ENCODE measurements at places on chromosomes 1 and 21.

GRCh38 chr21:26061437-26061836 lies 109.1 kb downstream of the APP start:
- DNase-seq: no peak

DNA sequence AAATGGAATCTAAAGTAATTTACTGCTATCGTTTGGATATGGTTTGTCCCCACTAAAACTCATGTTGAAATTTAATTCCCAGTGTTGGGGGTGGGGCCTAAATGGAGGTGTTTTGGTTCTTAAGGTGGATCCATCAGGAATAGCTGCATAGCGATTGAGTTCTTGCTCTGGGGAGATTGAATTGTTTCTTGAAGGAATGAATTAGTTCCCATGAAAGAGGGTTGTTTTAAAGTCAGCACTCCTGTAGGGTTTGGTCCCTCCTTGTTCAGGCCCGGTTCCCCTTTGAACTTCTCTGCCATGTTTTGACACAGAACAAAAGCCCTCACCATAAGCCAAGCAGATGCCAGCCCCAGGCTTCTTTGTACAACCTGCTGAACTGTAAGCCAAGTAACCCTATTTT lies 170.9 kb downstream of the COL11A1 start:
- no peak for DNase-seq

GRCh38 chr1:212310383-212310782 lies 25.2 kb downstream of the PPP2R5A start:
- DNase-seq: no peak

DNA sequence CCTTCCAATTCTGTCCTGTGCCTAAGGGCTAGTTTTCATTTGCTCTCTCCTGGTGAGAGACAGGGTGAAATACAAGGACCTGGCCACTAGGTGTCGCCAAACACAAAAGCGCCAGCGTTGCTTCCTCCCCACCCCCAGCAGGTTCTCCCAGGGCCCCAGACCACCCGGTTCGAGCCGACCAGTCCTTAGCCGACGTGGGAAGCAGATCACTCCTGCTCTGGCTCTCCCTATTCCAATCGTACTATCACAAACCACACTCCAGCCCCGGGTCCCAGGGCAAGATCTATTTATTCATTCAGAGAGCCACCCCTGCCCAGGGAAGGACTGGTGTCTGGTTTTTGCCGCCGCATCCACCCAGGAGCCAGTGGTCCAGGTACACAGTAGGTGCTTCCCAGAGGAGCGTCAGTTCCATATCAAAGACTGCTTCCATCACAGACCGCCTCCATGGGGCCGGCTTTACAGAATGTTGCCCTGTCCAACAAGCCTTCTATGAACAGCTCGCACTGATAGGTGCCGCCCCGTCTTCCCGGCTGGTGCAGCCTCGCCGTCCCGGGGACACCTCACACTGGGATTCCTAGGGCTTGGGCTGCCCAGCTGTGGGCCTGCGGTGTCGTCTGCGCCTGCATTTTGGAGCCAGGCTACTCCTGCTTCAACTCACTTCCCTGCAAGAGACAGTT lies 35.0 kb downstream of the CTNNBIP1 start:
- peak; percentile 41 for DNase-seq

DNA sequence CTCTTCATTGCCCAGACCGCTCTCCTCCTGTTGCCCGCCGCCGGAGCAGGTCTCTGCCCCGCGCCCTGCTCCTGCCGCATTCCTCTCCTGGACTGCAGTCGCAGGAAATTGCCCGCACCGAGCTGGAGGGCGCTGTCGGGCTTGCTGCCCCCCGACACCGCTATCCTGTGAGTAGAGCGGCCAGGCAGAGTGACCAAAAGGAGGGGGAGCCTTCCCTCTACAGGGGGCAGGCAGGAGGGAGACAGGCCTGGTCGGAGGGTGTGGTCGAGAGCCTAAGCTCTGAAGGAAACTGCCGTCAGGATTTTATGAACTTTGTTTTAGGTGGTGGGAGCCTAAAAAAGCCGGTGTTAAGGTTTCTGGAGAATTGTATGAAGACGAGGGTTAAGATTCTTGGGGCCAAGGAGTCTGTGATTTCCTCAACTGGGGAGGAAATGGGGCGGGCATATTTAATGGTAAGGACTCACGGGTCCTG lies 517 bp downstream of the LRIG2 start:
- peak; percentile 65 for DNase-seq

DNA sequence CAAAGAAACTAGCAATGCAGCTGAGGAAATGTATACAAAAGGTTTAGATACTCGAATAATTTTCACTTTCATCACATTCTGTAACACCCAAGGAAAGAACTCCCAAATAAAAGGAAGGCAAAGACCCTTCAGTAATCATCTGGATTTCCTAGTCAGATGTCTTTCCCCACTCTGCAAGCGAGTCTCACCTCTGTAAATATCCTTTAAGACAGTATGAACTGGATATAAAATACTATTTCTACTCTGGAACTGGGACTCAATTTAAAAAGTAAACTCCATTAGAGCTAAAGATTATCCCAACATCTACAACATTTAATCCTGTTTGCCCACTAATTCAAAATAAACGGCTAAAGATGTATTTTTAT lies 27.0 kb downstream of the C2CD2 start:
- no peak for DNase-seq

- DNase-seq: no peak
These were observed 626 bp downstream of the CXADR start for GRCh38 chr21:17513214-17514123.

DNA sequence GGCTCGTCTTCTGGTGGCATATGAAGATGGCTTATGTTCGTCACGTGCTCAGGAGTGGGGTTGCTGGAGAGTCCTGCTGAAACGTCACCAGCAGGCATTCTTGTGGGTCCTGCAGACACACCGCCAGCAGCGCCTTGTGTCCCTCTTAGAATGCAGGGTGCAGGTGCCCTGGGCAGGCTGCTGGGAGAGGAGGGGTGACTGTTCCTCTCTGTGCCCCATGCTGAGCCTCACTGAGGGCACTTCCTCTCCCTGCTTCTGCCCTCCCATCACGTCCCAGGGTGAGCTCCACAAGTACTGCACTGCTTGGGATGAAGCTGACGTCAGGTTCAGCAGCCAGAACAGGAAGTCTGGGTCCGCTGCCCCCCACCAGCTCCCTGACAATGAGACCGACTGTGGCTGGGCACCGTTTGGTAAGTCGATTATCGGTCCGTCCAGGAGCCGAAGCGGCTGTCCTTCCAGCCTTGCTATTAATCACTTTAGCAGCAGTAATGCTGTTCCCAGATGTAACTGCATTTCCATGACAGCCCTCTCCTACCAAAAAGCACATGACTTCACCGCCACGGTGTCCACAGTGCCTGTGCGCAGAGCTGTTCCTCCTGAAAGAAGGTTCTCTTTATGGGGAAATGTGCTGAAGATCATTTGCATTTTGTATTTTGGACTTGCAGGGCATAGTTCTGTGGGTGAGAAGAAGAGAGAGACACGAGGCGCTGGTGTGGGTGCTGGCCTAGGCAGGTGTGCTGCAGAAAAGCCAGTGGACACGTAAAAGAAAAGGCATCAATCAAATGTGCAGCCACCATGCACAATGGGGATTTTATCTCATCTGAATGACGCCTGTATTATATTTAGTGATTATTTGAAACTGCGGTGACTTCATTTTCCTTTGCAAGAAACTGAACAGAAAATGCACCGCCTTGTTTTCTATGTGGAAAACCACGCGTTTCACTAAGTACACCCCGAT lies 21.0 kb downstream of the SLC37A1 start:
- DNase-seq: no peak

DNA sequence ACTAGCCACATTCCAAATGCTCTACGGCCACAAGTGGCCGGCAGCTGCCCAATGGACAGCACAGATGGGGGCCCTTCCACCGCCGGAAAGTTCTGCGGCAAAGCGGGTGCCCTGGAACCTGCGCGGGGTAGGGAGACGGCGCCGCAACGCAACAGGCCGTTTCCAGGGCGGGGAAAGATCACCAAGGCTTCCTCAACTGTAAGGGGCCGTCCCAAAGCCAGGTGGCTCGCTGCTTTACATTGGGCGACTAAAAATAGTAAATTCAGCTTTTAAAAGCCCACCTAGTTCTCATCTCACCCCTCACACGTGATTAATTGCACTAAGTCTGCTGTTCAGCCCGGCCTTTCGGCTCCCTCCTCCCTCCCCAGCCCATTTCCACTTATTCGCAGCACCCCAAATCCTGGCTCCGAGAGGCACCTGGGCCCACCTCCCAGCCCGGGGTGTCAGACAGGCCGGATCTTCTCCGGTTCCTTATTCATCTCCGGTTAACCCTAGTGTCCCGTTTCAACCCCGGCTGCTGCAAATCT lies 643 bp downstream of the CFAP298 start:
- peak; percentile 28 for DNase-seq

DNA sequence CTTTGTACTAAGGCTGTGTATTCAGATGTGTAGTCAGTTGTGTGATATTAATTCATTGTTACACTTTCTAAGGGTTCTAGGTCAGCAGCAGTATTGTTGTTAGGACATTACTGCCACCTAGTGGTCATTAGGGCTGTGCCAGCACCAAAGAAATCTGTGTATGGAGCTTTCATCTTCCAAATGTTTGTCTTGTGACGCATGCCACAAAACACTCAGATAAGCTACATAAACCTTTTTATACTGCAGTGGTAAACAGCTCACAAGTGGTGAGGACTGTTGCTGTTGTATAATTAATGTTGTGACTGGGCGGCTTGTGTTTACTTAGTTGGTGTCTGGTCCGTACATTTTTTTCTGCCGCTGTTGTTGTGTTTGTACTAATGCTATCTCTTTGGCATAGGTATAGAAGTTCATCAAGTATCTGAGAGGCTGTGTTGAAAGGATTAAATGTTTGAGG lies 51.7 kb downstream of the S1PR1 start:
- peak; percentile 93 for DNase-seq

DNA sequence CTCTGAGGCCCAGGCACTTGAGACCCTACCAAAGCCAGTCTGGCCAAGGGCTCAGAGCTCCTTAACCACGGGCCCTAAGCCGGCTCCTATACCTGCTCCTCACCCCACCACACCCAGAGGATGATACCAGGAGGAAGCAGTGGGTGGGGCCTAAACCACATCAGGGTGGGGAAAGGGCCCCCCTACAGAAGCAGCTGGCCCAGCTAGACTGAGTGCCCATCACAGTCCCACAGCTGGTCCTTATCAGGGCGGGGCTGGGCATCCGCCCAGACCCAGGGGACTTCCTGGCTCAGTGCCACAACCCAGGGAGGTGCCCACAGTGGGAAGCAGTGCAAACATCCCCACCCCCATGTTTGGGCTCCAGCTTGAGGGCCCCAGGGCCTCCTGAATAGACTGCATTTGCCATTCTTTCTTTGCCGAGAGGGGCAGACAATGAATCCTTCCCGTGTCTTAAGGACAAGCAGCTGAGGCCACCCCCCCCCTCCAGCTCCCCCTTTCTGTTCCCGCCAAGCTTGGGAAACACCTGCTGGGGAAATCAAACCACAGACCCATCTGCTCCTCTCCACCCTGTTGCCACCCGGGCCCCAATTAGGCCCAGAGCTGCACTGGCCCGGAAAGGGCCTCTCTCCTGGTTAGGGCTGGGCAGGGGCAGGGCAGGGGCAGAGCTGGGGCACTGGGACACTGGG lies 6.2 kb downstream of the E2F2 start:
- no peak for DNase-seq

GRCh38 chr1:67833602-67833940 lies 304 bp upstream of the GNG12 start:
- DNase-seq: peak; percentile 55

GRCh38 chr1:29669158-29669871 lies 433.0 kb downstream of the PTPRU start:
- no peak for DNase-seq

DNA sequence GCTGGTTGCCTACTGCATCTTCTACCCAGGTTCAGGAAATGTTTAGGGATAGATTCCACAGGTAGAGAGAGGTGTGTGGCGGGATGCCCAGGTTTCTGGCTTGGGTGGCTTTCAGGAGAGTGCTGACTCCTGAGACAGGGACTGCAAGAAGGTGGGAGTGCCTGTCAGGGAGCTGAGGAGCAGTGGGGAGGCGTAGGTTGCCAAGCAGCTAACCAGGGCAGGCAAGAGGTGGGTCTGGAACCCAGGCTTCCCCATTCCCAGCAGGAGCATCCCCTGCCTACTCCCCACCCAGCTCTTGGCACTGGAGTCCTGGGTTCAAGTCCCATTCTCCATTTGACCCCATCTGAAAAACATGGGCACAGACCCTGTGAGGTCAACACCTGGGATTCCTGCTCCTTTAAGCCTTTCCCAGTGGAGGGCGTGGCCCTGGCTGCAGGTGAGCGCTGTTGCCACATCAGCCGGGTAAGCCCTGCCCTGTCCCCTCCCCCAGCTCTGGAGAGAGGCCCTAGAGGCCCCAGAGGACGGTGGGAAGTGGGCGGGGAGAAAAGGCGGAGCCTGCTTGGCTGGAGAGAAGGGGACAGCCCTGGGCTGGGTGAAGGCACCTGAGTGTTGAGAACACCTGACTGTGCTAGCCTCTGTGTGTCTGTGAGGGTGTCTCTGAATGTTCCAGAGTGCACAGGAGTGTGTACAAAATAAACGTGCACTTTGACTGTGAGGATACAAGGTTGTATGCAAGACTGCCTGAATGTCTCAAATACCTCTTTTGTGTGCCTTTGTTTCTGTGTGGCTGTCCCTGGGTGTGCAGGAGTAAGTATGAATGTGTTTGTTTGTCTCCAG lies 14.0 kb upstream of the SYNC start:
- no peak for DNase-seq

- DNase-seq: no peak
These were observed 43.3 kb upstream of the SOD1 start for GRCh38 chr21:31616216-31616615.

DNA sequence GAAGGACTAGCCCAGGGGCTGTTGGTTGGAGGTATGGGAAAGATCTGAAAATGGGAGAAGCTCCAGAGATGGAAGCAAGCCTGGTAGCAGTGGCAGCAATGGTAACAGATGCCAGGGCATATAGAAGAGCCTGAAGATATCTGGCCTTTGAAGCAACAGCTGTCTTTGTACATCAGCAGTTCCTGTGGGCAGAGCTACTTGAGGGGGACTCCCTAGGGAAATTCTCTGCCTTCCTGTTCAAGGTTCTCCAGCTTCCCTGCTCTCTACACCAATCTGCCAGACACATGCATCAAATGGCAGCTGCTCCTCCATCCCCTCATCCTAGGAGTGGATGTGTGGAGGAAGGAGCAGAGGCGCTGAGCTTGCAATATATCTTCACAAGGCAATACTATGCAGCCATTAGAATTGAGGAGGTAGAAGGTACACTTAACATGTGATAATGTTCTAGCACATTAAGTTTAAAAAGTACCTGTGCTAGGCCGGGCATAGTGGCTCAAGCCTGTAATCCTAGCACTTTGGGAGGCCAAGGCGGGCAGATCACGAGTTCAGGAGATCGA lies 2.2 kb downstream of the TMEM35B start:
- DNase-seq: no peak

GRCh38 chr1:239997515-239998311 lies 94.0 kb upstream of the FMN2 start:
- no peak for DNase-seq

DNA sequence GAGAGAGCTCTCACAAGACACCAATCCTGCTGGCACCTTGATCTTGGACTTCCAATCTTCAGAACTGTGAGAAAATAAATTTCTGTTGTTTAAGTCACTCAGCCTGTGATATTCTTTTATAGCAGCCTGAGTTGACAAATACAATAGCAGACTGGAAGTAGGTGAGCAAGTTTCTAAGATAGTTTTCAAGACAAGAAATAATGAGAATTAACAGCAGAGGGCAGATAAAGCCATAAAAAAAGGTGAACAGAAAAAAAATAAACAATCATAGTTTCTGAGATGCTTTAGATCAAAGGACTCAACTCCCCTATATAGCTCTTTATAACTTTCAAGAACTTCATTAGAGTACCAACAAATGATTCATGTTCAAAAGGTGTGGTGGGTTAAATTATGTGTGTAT lies 119.8 kb downstream of the PLPPR5 start:
- no peak for DNase-seq
